H1 (cell line): ENCODE measurements at places on chromosomes 5 and 9.

GRCh38 chr9:128055344-128056040 is 11.6 kb downstream of the NAIF1 start:
- DNase-seq: no peak
- H3K27ac ChIP-seq: no peak overlapping the region

GRCh38 chr9:114033397-114034103 is 44.5 kb downstream of the AMBP start:
- H3K27me3 ChIP-seq: no peaks in the 10 kb centered on the region
- peaks cover 4% of the 10 kb centered on the region; the same call in 1 of the 2 replicates for H3K4me1 ChIP-seq
- peaks cover 8% of the 10 kb centered on the region; the same call in 1 of the 2 replicates for H3K36me3 ChIP-seq
- no peak overlapping the region for H3K4me3 ChIP-seq

GRCh38 chr5:109335114-109335513 is 74.7 kb downstream of the PJA2 start:
- no peak for DNase-seq
- H3K27me3 ChIP-seq: no peaks in the 10 kb centered on the region
- no peak overlapping the region for H3K27ac ChIP-seq

DNA sequence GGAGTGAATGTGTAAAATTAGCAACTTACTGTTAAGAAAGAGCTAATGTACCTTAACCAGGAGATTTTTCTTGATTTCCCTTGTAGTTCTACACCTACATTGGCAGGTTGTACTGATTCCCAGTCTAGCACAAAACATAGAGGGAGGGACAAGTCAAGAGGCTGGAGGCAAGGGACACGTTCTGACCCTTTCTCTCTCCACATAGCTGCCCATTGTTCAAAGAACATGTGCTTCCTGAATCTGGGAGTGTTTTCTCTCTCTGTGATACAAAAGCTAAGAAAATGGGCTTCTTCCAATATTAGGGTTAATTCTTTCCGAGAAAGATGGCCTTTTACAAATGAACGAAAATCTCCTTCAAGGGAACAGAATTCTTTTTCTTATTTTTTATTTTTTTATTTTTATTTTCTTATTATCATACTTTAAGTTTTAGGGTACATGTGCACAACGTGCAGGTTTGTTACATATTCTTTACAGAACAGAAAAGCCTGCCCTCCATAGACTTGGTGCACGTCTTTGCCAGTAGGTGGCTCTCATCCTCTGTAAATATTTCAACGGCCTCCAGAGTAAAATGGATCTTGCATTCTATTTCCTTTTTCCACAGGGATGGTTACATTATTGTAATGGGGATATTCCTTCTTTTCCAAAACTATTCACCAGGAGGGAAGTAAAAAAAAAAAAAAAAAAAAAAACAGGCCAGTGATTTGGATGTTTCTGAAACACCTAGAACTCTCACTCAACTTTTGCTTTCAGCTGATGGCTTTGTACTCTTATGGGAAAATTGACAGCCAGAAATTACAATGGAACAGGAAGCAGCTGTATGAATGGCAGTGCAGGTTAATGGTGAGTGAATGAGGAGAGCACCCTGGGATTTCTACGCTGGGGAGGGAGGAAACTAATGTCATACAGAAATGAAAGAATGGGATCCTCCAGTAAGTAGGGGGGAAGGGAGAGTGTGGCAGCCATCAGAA is 13.1 kb upstream of the IFNA5 start:
- no peak overlapping the region for H3K4me3 ChIP-seq
- no peaks in the 10 kb centered on the region for H3K36me3 ChIP-seq
- DNase-seq: no peak
- no peaks in the 10 kb centered on the region for H3K4me1 ChIP-seq
- H3K27me3 ChIP-seq: no peaks in the 10 kb centered on the region

- peaks cover 11% of the 10 kb centered on the region for H3K4me1 ChIP-seq
- H3K27me3 ChIP-seq: no peaks in the 10 kb centered on the region
- DNase-seq: no peak
- no peak overlapping the region for H3K4me3 ChIP-seq
Observed at GRCh38 chr5:5419291-5420210, 2.9 kb upstream of the ICE1 start.
